ENCODE measurements at places on chromosomes 2 and 18.

- DNase-seq, result no peak
These were observed 41.5 kb downstream of the TGFA start for GRCh38 chr2:70511971-70512729.

DNA sequence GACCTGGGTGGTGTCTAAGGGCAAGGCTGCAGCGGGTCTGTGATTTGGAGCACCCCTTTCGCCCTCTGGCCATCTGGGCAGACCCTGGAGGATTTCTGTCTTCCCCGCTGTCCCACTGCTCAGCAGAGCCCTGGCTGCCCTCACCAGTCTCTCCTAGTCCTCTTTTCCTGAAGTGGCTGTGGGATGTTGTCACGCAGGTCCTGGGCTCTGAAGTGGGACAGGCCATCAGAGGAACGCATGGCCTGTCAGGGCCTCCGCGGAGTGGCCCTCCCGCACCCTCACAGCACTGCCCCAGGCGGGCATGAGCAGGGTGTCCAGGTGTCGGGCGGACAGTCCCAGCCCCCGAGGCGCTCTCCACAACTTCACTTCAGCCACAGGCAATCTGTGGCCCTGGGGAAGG, 1.1 kb upstream of the TMEM185B start:
- no peak for DNase-seq

- no peak for DNase-seq
These were observed 582.4 kb upstream of the RAB6C start for GRCh38 chr2:129396980-129397599.

DNA sequence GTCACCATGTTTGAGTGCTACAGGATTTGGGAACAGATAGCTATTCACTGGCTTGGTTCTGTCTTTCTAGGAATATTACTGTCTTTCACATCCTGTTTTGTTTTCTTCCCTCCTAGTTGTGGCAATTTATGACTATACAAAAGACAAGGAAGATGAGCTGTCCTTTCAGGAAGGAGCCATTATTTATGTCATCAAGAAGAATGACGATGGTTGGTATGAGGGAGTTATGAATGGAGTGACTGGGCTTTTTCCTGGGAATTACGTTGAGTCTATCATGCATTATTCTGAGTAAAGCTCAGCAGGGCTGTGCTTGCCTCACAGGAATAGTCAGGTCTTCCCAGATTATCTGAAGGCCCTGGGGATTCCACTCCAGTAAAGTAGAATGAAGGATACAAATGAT, 98.9 kb downstream of the ABI2 start:
- DNase-seq, result no peak

GRCh38 chr2:43020296-43020695, 206.1 kb downstream of the ZFP36L2 start:
- DNase-seq, result no peak

DNA sequence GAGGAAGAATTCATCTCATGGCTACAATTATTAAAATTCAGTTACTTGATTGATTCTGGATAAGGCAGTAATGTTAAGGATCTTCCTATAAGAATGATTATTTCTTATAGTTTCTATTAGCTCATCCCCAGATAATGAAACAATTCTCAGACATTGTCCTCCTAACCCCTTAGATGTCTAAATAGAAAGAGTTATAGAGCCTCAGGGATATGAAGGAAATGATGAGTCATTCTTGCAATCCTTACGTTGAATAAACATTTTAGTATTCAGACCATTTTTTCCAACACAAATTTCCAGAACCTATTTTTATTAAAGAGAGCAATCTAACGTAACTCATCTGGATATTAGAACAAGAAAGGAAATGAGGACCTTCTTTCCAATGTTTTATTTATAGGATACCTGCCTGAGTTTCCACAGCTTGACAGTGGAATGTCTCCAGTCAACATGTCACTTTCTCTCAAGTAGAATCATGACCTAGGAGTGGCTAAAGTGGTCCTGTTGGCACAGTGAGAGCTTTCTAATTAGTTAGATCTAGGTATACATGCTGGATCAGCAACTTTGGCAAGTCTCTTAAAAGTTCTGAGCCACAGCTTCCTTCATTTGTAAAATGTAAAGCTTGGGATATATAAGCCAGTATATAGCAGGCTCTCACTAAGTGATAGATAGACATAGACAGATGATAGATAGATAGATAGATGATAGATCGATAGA, 88.0 kb upstream of the RAB27B start:
- DNase-seq, result no peak

DNA sequence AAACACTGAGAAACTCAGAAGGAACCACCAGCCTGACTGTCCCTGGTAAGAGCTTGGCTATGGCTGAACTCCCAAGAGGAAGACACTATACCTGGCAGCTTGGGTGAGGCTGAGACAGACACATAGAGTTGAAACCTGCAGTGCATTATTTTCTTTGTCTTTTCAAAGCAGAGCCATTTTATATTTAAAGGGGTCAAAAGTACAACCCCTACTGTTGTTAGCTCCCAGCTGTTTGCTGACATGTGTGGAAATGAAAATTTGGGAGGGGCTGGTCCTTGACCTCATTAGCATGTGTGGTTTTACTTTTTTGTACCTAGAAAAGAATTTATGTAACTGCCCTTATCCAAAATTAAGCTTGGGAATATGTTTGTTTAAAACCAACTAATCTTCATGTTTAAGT, 309.0 kb downstream of the RPRM start:
- no peak for DNase-seq

- no peak for DNase-seq
These were observed 66.7 kb downstream of the TWIST2 start for GRCh38 chr2:238914648-238915015.

GRCh38 chr2:113158884-113159553, 14.8 kb upstream of the PSD4 start:
- no peak for DNase-seq

GRCh38 chr2:202577250-202578183, 57.3 kb upstream of the FAM117B start:
- DNase-seq, result no peak

DNA sequence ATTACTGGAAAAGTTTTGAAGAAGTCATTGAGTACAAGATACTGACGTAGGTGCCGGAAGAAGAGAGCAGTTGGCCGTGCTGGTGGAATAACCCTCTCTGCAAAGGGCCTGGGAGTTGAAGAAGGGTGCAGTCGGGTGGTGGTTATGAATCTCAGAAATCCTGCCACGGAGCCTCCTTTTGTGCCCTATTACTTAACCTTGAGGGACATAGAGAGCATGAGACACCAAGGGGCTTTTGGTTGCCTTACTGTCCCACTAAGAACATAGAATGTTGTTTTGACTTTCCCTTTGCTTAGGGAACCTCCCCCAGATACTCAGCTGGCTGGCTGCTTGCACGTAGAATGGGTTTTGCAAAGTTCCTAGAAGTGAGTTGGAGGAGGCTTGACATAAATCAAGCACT, 1.3 kb upstream of the CD28 start:
- DNase-seq, result no peak

DNA sequence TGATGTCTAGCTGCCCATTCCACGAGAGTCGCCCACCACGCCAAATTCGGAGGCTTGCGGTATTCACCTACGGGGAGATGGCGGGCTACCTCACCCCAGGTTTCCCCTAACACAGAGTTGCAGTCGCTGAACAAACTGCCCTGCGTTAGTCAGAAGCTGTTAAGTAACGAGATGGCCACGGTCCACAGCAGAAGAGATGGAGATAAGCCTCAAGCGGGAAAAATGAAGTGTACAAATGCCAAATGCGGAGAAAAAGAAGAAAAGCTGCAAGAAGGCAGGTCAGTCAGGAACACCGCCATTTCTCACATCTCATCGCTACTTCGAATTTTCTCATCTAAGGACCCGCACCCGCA, 425 bp downstream of the ASB3 start:
- DNase-seq, result no peak

- no peak for DNase-seq
These were observed 33.8 kb downstream of the INSIG2 start for GRCh38 chr2:118121986-118122524.

- DNase-seq, result no peak
These were observed 24.3 kb upstream of the ARHGAP25 start for GRCh38 chr2:68710336-68710735.

DNA sequence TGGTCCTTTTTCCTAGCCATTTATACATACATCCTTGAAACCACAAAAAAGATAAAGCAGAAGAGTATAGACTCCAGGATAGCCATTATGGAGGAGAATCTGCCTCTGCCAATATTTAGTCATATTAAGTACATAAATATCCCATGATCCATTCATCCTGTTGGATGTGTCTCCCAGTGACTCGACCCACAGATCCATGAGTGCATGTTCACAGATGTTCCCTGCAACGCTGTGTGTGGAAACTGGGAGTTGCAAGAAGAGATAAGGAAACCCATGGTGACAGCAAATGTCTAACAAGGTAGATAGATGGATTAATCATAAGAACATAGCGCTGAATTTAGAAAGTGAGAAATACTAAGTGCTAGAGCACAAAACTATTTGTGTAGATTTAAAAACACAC, 34.5 kb downstream of the STK39 start:
- DNase-seq, result no peak

DNA sequence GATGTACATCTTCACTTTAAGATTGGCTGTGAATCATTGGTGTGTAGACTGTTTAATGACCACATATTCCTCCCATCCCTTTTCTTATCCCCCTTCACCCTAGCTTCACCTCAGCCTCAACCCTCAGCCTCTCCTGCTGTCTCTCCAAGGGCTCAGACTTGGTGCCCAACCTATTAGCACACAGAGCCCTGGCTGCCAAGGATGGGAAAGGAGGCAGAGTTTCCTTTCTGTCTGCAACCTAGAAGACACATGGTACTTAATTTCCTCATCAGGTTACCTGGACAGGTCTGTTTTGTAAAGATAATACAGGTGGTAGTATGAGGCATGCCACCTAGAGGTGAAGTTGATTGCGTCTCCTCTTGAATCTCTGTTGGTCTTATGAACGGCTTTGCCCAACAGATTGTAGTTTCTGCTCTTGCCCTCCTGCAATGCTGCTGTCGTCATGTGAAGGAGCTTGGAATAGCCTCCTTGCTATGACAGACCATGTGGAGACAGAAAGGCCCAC, 44.5 kb upstream of the RMND5A start:
- DNase-seq, result no peak

- no peak for DNase-seq
These were observed 4.2 kb upstream of the POU3F3 start for GRCh38 chr2:104849618-104850141.

DNA sequence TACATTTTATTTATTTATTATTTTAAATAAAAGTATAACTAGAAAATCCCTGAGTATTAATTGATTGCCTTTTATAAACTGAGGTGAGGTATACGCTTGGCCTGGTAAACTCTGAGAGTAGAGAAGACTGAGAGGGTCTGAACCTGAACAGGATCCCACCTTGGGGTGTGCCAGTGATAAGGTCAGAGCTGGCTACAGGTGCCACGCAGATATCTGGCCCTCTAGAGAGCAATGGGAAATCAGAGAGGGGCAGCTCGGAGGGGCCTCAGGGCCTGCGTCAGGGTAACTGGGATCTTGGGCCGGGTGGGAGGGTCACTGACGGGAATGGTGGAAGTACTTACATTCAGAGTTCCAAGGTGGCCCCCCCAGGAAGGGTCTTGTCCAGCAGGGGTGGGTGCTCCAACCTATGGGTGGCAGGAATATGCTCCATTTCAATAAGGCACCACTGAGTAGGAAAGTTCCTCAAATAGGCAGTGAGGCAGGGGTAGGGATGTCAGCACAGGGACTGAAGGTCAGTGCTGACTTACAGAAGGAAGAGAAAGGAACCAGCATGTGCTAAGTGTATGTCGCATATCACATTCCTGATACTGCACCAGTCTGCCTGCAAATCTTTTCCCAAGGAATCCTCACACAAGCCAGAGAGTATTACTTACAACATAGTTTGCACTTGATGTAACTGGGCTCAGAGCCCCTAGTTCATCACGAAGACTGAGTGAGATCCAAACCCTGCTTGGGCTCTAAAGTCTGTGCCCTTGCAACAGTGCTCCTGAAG, 706.0 kb upstream of the RAB6C start:
- no peak for DNase-seq

DNA sequence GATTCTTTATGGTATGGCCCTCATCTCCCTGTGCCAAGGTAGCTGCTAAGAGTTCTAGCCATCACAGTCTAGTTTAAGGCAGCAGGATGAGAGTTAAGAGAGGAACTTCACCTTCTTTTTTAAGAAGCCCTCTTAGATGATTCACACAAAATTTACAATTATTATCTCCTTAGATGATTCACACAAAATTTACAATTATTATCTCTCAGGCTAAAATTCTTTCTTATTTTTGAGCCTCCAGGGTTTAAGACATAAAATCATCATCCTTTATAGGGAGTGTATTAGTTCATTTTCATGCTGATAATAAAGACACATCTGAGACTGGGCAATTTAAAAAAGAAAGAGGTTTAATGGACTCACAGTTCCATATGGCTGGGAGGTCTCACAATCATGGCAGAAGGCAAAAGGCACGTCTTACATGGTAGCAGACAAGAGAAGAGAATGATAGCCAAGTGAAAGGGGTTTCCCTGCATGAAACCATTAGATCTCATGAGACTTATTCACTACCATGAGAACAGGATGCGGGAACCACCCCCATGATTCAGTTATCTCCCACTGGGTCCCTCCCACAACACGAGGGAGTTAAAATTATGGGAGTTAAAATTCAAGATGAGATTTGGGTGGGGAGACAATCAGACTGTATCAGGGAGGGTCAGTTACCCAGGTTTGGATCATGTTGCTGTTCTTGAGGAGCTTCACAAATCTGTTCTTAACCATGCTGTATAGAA, 133.0 kb upstream of the MYO3B start:
- DNase-seq, result no peak

- no peak for DNase-seq
These were observed 193.2 kb downstream of the TPGS2 start for GRCh38 chr18:36635414-36636096.

DNA sequence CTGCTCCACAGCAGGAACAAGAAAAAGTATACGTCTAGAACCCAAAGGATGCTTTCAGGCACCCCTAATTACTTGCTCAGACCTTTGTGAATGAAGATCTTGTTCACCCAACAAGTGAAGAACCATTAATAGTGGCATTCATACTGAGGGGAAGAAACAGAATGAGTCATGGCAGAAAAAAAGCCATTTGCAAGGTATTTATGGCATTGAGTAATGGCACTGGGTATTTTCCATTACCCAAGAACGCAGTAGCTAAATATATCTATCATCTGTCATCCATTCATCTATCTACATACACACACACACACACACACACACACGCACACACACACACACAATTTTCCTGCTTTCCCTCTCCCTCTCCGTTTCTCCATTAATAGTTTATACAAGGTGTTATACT, 56.4 kb upstream of the XIRP2 start:
- DNase-seq, result no peak

DNA sequence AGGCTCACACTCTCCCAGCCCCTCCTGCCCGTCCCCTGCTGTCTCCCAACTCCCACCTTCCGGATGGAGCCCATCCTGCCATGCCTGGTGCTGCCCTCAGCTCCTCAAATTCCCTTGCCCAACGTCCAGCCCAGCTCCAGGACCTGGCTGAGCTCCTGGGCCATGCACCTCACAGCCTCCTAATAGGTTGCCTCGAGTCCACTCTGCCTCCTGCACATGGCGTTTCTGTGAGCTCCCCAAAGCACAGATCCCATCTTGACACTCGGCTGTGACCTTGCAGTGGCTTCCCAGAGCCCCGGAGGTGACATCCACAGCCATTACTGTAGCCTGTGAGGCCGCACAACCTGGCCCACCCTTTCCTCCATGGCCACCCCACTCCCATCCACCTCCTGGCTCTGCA, 191.9 kb upstream of the SALL3 start:
- DNase-seq, result no peak

GRCh38 chr2:96090196-96090926, 26.0 kb downstream of the ADRA2B start:
- DNase-seq, result no peak

All from NCI-H1417 treated with DMSO at 0.1 percent for 48 hours (cell line).